Retina (tissue), 1 donor: ENCODE measurements at places on chromosomes 1 and 21.
A peak's percentile ranks its signal among the peaks of the same experiment; 100 is the strongest.

DNA sequence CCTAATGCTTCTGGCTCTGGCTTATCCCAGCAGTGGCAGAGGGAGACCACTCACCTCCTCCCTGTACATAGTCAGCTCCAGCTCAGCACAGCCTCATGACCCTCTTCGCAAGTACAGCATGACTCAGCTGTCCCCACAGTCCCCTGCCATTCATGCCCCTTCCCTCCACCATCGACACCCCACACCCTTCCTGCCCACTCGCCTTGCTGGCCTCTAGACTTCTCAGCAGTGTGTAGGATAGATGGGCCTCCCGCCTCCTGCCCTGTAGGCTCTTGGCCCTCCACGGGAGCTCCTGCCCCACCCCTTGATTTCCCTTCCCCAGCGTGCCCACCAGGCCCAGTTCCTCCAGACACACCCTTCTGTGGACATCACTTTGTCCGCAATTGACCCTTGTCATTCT lies 9.8 kb downstream of the NPR1 start:
- no peak for DNase-seq

DNA sequence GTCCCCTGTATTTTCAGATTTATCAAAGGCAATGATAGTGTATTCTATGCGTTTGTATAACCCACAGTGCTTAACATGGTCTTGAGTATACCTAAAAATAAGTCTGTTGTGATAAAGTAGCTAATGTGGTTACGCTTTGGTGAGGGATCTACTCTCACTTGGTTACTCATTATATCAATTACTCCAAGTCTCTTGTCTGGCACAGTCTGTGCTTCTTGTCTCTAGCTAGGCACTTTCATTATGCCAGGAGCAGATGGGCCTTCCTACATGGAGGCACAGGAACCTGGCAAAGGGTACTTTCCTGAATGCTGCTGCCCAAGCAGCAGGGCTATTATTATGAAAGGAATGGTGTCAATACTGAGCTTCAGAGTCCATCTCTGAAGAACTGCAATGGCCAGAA lies 4.2 kb upstream of the PTPN22 start:
- DNase-seq: no peak

DNA sequence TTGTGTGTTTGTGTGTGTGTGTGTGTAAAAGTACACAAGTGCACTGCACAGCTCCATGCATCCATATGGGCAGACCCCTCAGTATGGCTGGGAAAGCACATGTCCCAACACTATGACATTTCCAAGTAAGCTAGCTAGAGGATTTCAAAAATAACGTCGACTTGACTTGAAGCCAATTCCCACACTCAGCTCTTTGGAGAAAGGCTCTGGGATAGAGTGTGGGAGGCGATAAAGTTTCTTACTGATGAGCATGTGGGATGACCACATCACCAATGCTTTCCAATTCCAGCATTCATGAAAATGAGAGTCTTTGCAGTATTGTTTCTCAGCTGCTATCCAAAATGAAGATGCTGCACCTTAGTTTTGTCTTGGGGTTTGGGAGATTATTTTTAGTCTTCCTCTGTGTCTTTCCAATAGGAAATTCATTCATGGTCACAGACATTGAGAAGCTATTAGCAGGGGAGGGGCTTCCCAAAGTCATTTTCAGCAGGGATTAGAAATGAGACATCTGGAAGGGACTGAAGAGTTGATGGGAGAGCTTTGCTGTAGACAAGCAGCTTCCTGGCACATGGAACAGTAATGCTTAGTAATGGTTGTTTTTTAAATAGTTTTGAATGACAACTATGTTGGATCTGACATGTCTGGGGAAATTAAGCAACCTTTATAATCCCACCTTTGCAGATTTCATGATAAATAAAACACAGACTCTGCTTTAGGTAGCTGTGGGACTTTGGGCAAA lies 143.5 kb downstream of the ASTN1 start:
- DNase-seq: no peak

- no peak for DNase-seq
Observed at GRCh38 chr1:94672934-94673333, 131.4 kb upstream of the F3 start.

- DNase-seq: no peak
Observed at GRCh38 chr1:246068619-246069509, 438.2 kb downstream of the SMYD3 start.

DNA sequence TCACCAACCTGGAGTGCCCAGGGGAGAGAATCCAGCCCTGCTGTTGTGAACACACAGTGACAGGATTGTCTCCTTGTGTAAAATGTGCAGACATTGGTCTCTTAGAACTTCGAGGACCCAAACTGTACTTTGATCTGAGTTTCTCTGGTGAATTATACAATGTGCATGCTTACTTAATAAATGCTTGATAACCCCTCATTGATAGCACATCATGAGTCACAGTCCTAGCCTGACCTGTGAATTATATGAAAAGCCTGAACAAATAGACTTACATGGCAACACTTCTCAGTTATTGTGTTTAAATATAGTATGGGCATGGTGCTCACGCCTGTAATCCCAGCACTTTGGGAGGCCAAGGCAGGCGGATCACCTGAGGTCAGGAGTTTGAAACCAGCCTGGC lies 22.6 kb downstream of the IFNGR2 start:
- no peak for DNase-seq

DNA sequence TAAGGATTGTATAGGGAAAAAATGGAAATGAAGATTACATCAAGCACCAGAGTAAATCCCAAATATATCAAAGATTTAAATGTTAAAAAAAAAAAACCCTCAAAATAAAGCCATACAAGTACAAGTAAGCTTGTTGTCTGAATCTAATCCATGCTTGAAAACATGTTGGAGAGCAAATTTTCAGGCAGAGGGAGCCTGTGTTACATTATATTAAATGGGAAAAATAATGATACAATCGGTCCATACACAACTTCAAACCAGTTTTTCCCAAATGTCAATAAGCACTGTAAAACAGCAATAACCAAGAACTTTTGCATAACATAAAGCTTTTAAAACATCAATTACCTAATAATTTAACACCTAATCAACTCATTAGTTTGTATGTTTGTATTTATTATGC lies 949.4 kb upstream of the ADGRL4 start:
- DNase-seq: no peak

DNA sequence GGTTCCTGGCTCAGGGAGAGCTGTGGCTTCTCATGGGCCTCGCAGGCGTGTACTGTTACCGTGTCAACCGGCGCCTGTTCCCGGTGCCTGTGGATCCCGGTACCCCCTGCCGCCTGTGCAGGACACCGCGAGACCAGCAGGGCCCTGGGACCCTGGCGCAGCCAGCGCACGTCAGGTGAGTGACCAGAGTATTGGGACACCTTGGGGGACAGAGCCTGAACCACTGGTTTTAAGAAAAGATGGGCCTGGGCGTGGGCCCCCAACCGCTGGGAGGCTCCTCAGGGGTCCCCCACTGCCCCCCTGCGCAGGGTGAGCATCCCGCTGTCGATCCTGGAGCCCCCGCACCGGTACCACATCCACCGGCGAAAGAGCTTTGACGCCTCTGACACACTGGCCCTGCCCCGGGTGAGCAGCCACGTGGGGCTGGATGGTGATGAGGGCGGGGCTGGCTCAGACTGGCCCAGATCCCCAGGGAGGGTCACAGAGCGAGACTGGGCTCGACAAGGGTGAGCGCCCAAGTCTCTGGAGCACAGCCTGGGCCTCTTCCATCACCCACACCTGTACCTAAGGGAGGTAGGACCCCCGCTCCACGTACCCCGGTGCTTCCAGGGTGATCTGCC lies 10.5 kb downstream of the MIIP start:
- DNase-seq: no peak

GRCh38 chr1:247468481-247469140 lies 10.7 kb upstream of the OR2B11 start:
- DNase-seq: no peak

- DNase-seq: no peak
Observed at GRCh38 chr21:41663805-41664788, 102.8 kb downstream of the RIPK4 start.

DNA sequence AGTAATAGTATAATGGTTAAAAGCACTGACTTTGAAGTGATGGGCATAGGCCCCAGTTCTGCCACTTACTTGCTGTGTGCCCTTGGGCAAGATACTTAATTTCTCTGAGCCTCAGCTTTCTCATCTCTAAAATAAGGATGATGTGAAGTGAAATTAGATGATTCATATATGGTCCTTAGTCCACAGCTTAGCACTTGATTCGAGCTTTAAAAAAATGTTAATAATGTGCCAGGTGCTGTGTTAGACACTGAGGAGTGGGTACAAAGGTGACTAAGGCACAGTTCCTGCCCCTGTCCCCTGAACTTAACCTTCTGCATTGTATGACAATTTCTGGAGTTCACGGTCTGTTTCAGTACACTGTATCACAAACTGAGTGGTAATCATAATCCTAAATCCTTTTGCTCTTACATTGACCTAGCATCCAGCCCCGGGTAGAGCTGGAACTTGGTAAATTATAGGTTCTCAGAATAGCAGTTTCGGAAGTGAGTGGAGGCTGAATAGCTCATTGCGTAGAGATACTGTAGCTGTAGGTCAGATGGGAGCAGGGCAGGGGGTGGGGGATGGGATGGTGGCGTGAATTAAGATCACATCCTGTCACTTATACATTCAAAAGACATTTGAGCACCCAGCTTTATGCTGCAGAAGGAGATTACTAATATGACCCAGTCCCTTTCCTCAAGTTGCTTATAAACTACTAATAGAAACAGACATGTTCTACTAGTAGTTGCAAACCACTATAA lies 1.5 kb downstream of the ZNF691 start:
- DNase-seq: no peak

- DNase-seq: peak; percentile 38
Observed at GRCh38 chr1:27601321-27601770, 2.6 kb downstream of the AHDC1 start.

DNA sequence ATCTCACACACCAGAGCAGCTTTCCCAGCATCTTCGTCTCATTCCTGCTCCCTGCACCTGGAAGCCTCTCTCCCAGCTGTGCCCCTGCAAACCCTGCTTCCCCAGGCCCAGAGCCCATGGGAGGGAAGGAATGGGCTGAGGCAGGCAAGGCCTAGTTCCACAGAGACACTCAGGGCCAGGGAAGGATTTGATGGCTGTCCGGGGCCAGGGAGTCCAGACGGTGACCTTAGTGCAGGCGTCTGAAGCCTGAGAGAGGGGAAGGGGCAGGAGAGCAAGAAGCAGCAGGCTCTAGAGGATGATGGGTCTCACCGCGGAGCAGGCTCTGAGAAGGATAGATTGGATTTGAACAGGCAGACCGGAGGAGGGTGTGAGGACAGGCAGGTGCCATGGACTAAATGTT lies 22.2 kb upstream of the TNNI1 start:
- DNase-seq: no peak

DNA sequence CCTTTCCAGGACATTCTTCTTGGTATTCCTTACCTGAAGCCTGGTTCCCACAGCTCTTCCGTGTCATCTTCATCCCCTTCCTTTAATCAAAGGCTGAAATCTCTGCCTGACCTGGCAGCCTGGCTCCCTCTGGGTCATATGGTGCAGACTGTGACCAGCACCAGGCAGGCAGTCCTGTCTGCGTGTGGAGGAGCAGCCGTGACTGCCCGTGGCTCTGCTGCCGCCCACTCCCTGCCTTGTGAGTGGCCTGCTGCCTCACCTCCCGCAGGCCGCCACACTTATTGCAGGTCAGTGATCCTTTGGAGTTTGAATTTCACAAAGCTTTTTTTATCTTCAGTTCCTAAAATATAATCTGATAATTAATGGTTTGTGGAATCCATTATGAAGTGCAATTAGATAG lies 36.2 kb upstream of the EPHA8 start:
- DNase-seq: no peak

- DNase-seq: no peak
Observed at GRCh38 chr1:10760566-10761502, 35.6 kb downstream of the CASZ1 start.

DNA sequence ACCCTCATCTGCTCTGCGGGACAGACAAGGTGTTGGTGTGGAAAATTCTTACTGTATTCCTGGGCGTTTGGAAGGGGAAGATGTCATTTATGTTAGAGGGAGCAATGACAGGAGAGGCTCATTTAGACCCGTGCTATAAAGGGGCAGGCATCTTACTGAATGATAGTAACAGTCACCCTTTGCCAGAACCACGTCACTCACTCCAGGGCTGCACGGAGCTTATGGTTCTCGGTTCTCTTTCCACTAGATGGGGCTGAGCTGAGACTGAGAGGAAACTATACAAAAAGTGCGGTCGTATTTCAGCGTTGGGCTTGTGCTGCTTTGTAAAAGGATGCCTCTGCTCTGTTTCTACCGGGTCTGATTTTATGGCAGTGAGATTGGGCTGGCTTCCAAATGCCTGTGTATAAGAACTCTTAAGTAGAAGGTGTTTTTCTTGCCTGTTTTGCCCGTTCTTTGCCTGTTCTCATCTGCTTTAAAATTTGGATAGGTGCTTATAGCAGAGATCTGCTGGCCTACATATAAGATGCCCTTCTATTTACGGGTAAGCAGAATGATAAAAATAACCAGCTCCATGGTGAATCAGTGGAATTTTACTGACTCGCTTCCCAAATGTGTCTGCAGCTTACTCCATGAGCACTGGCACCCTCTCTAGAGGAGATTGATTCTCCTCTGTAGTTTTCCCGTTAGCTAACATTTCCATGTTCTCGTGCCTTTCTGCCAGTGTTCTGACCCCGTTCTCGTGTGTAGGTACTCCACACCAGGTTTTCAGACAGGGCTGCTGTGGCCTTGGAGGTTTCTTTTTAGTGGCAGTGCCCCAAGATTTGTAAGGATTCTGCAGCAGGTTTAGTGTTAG lies 55.9 kb downstream of the MRPS6 start:
- DNase-seq: peak; percentile 60

DNA sequence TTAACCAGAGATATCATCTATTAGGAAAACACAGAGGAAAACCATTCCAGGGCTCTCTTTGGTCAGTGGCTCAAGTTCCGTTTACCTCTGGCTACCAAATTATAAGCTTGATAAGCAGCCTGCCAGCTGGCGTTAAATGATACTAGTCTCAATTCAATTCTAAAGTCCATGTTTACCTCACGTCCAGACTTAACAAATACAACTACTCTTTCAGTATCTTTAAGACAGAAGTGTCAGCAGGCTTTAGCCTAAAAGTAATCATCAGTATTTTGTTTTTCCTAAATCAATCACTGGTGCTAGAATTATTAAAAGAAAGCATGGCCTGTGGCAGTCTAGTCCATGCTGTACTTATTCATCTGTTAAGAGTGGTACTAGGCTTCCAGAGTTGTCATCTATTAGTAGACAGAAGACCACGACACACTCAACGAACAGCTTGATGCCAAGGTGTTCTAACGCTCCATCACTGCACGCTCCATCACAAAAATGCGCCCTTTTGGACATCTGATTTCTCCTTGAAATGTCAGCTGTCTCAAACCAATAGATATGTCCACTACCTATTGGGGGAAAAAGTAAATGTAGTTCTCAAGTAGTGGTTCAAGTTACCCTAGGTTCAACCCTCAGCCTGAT lies 1.5 kb downstream of the IVNS1ABP start:
- no peak for DNase-seq
